ENCODE measurements at places on chromosomes 11 and 22.

- no peak for DNase-seq
Observed at GRCh38 chr11:118673361-118674081, 5.9 kb downstream of the TREH start.

DNA sequence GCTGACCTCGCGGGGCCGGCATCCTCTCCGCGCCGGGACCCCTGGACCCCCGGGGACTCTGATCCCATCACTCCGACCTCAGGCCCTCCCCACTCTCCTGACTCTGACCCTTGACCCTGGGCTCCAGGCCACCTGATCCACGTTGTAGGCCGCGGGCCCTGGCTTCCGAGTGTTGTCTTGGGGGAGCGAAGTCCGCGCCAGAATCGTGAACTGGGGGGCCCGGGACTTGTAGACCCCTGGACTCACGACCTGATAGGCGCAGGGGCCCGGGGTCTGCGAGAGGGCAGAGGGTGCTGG, 716 bp upstream of the TYMP start:
- no peak for DNase-seq

- no peak for DNase-seq
Observed at GRCh38 chr11:75072582-75072981, 24.1 kb downstream of the OR2AT4 start.

DNA sequence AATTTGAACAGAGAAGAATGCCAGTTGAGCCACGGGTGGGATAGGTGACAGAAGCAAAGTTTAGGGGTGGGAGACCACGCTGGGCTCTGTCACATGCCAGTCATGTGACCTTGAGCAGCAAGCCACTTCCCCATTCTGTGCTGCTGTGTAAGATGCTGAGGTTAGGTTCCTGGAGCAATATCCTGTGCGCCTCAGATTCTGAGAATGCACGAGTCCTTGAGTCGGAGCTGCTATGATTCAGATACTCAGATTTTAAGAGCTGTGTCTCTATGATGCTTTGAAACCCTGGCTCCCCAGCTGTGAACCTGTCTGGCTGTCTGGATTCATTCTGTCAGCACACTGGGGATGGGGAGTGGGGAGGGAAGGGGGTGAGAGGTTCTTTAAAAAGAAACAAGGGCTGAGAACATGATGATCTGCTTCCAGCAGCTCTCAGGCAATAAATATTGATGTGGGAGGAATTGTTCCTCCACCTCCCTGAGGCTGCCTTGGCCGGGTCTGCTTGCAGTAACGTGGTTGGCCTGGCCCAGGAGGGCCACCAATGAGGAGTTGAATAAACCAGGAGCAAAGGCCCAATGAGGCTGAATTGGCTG, 24.0 kb downstream of the SLCO2B1 start:
- DNase-seq, result no peak

DNA sequence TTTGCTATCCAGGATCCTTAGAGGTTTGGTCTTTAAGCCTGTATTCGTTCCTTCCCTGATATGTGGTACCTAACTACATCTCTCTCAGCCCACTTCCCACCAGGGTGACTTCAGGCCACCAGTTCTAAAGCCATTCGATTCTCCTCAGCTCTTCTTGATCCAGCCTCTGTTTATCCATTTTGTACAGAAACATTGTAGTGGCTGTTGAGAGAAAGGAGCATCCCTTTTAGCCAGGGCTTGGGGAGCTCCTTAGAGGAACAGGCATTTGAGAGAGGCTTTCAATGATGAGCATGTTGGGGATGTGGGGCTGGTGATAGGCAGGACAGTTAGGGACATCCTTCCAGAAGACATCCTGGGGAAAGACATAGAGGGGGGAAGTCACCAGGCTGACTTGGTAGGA, 17.9 kb downstream of the UBE2L3 start:
- DNase-seq, result no peak

DNA sequence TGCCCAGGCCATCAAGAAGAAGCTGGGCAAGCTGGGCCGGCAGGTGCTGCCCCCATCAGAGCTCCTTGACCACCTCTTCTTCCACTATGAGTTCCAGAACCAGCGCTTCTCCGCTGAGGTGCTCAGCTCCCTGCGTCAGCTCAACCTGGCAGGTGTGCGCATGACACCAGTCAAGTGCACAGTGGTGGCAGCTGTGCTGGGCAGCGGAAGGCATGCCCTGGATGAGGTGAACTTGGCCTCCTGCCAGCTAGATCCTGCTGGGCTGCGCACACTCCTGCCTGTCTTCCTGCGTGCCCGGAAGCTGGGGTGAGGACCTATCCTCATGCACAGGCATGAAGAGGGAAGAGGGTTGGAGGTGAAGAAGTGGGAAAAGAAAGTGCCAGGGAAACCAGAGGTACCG, 5.3 kb upstream of the NHERF4 start:
- no peak for DNase-seq

- no peak for DNase-seq
Observed at GRCh38 chr11:7844521-7844920, 47.8 kb upstream of the OR5P2 start.

DNA sequence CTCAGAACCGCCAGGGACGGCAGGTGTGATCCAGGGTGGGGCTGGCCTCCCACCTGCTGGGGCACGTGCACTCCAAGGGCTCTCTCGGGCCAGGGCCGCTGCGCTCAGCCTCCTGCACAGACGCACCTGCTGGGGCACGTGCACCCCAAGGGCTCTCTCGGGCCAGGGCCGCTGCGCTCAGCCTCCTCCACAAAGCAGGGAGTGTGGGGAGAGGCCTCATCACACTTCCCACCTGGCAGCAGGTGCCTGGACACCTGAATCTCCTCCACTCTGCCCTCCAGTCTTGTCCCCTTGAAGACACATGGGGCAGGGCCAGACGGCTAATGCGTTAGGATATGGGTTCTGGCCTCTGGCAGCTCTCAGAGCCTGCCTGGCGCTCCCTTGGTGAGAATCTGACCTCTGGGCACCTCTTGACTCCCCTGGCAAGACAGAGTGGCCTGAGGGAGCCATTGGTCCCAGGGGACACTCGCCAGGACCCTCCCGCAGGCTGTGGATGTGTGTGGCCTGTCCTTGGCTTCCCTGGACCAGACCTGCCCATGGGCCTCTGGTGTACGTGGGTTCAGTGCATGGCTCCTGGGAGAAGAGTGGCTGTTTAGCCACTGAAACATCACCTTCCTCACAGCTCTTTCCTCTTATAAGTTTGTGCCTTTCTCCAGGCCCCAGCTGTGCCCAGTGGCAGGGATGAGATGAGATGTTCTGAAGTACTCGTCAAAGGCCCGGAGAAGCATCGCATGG, 73.5 kb downstream of the BRD1 start:
- no peak for DNase-seq

GRCh38 chr11:65430406-65431217, 8.0 kb downstream of the NEAT1 start:
- no peak for DNase-seq

DNA sequence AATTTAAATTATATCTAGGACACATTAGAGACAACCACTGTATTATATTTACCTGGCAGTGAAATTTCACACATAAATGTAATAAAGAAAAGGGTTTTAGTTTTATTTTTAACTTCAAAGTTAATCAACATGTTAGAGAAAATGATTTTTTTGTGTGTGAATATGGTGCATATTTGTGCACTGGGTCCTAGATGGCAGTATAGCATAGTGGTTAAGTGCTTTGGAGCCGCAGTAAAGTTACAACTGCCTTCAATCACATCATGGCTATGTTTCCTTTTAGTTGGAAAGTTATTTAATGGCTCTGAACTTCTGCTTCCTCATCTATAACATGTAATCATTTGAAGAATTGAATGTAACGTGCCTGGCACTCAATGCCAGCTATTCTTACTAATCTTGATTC, 108.9 kb upstream of the DDI1 start:
- DNase-seq, result no peak

DNA sequence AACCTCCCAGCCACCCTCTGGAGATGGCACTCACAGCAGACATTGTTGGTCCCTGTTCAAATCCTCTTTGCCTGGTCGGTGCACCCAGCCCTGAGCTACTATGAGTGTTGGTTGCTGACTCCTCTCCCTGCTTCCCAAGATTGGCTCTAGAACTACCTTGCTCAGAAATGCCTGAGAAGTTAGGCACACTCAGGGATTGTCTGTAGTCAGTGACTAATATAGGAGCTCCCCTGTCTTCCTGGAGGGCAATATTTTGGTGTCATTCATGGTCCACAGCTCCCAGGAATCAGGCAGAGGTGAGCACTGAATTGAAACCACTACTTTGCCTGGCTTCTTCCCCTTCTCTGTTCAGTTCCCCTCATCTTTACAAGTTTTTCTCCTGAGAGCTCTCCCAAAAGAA, 325.9 kb downstream of the MIAT start:
- no peak for DNase-seq

DNA sequence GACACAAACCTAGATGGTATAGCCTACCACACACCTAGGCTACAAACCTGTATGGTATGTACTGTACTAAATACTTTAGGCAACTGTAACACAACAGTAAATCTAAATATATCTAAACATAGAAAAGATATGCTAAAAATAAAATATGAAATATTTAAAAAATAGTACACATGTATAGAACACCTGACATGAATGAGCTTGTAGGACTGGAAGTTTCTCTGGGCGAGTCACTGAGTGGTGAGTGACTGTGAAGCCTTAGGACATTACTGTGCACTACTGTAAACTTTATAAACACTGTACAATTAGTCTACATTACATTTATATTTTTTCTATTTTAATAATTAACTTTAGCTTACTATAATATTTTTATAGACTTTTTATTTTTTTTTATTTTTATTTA, 1301.3 kb downstream of the FAM181B start:
- DNase-seq, result no peak

- DNase-seq, result no peak
Observed at GRCh38 chr11:7604331-7604955, 68.9 kb downstream of the CYB5R2 start.

DNA sequence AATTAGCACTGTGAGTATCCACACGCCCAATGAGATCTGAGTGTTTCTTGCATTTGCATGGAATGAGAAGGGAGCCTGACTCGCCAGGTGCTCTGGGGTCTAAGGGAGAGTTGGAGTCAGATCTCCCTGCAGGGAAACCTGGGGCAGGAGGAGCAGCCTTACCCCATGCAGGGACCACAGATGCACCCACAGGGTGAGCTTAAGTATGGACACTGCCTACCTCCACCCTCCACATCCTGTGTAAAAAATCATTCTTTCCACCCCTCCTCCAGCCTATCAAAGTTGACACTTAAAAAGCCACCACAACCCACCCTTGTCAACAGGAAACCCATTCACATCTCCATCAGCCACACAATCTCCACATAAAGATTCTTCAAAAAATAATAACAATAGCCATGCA, 67.0 kb upstream of the IGLL5 start:
- DNase-seq, result no peak

DNA sequence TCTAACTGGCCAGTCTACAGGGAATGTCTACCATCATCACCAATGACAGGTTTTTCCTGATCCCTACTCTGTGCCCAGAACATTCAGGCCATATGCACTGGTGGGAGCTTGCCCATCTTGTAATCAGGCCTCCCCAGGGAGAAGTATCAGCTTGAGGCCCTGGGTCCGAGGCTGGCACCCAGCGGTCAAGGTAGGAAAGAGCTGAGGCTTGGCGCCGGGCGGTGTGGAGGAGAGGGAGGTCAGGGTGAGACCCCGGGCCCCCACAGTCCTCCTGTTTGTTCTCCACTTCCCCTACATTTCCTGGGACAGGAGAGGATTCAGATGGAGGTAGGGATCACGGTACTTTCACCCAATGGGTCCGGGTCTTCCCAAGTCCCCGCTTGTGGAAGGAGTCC, 15.5 kb downstream of the TSKU start:
- DNase-seq, result no peak

- DNase-seq, result no peak
Observed at GRCh38 chr11:64864473-64865285, 13.7 kb downstream of the EHD1 start.

GRCh38 chr11:9625162-9625561, 38.7 kb upstream of the SWAP70 start:
- no peak for DNase-seq

DNA sequence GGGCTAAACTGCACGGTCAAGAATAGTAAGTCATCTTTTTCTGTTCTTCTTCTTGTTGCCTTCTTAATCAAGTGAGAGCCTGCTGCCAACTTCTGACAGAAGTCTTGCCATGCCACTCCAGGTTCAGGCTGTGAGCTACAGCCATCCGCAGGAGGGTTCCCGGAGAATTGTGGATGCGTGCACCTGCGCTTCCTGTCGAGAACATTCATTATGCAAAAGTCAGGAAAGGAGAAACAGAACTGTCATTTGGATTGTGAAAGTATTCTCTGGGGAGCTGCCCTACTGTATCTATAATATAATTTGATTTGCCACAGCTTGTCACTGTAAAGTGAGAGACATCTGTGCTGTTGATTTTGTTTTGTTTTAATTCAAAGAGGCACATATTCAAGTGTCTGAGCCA, 12.3 kb downstream of the IL17RA start:
- no peak for DNase-seq

- no peak for DNase-seq
Observed at GRCh38 chr11:118382954-118383353, 18.5 kb upstream of the ATP5MG start.

DNA sequence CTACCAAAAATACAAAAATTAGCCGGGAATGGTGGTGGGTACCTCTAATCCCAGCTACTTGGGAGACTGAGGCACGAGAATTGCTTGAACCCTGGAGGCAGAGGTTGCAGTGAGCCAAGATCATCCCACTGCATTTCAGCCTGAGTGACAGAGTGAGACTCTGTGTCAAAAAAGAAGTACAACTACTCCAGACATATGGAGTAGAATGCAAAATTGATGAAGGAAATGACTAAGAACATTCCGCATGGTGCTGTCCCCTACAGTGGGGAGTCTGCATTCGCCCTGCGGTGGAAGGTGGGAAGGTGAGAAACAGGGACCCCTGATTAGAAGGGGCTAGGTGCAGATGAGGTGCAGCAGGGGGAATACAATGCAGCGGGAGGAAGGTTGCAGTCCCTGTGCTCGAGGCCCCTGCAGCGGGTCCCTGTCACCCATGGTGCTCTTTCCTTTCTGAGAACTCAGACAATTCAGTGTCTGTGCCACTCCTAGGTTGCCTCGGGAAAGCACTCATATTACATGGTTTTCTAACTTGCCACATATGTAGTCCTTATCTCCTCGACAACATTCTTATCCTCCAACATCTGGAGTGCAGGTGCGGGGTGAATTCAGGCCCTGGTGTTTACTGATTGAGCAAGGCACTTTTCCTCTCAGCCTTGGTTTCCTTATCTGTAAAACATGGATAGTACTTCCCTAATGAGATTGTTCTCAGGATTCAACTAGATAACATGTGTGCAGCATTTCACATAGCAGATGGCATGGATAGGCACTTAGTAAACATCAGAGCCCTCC, 5.2 kb downstream of the POLD4 start:
- DNase-seq, result no peak

- DNase-seq, result no peak
Observed at GRCh38 chr11:120032766-120033390, 105.0 kb downstream of the TRIM29 start.
